ENCODE measurements at places on chromosomes 1 and 21.
A peak's percentile ranks its signal among the peaks of the same experiment; 100 is the strongest.

DNA sequence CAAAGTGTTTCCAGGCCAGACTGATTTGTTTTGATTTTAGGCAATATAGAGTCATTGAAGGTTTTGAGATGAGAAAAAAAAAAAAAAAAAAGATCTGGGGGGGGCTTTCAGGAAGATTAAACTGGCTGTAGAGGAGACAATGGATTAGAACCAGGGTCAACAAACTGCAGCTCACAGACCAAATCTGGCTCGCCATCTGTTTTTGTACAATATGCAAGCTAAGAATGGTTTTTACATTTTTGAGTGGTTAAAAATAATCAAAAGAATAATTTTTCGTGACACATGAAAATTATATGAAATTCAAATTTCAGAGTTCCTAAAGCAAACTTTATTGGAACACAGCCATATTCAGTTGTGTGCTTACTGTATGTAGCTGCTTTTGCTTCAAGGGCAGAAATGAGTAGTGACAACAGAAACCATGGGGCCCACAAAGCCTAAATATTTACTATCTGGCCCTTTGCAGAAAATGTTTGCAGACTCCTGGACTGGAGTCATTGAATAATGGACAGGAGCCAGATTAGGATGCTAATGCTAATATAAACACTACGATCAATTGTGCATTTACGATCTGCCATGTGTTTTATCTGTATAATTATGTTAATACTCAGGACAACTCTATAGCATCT is 375.7 kb upstream of the DAB1 start:
- H3K36me3 ChIP-seq: no peaks in the 10 kb centered on the region
- DNase-seq: no peak
- no peaks in the 10 kb centered on the region for H3K27me3 ChIP-seq
- H3K4me3 ChIP-seq: no peak overlapping the region
- no peak overlapping the region for H3K27ac ChIP-seq

DNA sequence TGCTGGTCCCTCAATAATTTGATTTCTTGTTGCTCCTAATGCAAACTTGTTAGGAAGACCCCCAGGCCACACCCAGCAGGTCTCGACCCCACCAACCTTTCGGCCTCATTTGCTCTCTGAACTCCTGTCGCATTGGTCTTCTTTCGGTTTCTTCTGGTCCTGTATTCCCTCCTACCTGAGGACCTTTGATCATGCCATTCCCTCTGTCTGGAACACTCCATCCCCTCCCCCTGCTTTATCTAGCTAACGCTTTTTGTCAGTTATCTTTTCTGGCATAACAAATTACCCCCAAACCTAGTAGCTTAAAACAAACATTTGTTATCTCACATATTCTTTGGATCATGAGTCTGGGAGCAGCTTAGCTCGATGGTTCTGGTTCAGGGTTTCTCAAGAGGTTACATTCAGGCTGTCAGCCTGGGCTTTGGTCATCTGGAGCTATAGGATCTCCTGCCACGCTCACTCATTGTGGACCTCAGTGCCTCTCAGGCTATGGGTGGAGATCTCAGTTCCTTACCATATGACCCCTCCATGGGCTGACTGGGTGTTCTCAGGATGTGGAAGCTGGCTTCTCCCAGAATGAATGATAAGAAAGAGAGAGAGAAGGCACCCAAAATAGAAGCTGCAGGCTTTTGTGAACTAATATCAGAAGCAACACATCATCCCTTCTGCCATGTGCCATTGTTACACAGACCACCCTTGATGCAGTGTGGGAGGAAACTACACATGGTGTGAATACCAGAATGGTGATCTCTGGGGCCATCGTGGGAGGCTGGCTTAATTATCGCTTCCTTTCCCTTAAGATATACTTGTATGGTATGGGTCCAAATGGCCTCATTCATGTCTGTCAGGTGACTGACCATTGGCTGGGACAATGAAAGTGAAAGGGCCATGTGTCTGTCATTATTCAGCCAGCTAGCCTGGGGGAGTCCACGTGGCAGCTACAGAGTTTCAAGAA is 29.1 kb upstream of the BCAR3 start:
- no peaks in the 10 kb centered on the region for H3K36me3 ChIP-seq
- DNase-seq: no peak
- peaks cover 7% of the 10 kb centered on the region for H3K4me1 ChIP-seq
- H3K27ac ChIP-seq: no peak overlapping the region

DNA sequence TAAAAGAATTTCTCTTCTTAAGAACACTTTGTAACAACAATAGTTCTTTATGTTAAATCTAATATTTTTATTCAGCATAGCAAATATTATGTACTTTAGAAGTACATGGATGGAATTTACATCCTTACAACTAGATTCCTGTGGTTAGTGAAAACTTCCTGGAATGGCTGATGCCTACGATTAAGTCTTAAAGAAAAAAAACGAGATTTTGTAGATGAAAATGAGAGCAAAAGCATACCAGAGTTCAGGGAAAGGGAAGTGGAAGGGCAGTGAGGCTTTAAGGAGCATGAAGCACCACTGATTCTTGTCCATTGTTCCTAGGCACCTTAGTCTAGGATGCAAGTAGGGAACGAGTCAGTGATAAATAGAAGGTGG is 26.7 kb downstream of the CFH start:
- peak overlapping the region; percentile 54 for H3K27ac ChIP-seq
- no peaks in the 10 kb centered on the region for H3K36me3 ChIP-seq
- peaks cover 27% of the 10 kb centered on the region for H3K4me1 ChIP-seq

GRCh38 chr1:168824418-168825065 is 95.5 kb upstream of the DPT start:
- H3K36me3 ChIP-seq: no peaks in the 10 kb centered on the region
- no peaks in the 10 kb centered on the region for H3K27me3 ChIP-seq
- no peak overlapping the region for H3K27ac ChIP-seq
- no peaks in the 10 kb centered on the region for H3K4me1 ChIP-seq
- no peak overlapping the region for H3K4me3 ChIP-seq

- peaks cover 8% of the 10 kb centered on the region for H3K36me3 ChIP-seq
- H3K27ac ChIP-seq: peak overlapping the region; percentile 73
- peaks cover 3% of the 10 kb centered on the region for H3K4me1 ChIP-seq
- no peak for DNase-seq
- no peaks in the 10 kb centered on the region for H3K27me3 ChIP-seq
- H3K4me3 ChIP-seq: no peak overlapping the region
Measured at GRCh38 chr1:155210314-155211104, 2.0 kb downstream of the MTX1 start.

GRCh38 chr1:67189953-67190352 is 23.7 kb downstream of the IL23R start:
- no peak overlapping the region for H3K4me3 ChIP-seq
- no peak for DNase-seq
- no peak overlapping the region for H3K27ac ChIP-seq
- no peaks in the 10 kb centered on the region for H3K4me1 ChIP-seq
- no peaks in the 10 kb centered on the region for H3K27me3 ChIP-seq

- no peaks in the 10 kb centered on the region for H3K27me3 ChIP-seq
- no peak overlapping the region for H3K4me3 ChIP-seq
- no peak overlapping the region for H3K27ac ChIP-seq
- DNase-seq: no peak
- H3K36me3 ChIP-seq: no peaks in the 10 kb centered on the region
- H3K4me1 ChIP-seq: no peaks in the 10 kb centered on the region
Measured at GRCh38 chr1:48718116-48718630, 58.5 kb downstream of the BEND5 start.

DNA sequence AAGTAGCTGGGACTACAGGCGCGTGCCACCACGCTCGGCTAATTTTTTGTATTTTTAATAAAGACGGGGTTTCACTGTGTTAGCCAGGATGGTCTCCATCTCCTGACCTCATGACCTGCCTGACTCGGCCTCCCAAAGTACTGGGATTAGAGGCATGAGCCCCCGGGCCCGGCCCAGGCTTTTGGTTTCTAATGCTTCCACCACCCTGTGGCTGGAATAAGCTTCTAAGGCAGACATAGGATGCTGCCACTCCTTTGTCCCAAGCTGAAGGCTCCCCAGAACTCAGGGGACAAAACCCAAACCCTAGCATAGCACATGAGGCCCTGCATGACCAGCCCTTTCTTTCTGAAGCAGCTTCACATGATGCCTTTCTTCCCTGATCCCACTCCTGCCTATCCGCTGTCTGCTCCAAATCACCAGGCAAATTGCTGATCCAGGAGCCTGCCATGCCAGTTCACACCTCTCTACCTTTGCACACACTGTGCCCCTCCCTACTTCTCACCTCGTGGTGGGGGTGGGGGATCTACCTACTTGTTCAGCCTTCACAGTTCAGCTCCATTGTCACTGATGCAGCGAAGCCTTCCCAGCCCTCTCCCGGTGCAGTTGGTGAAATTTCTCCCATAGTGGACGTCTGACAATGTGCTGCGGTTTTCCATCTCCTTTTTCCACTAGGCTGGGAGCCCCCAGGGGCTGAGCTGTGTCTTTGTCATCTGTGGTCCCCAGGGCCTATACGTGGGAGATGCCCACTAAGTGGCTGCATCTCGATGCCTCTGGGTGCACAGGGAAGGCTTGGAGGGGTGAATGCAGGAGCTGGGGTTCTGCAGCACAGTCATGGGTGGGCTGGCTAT is 6.9 kb downstream of the PTPRU start:
- peaks cover 27% of the 10 kb centered on the region for H3K4me1 ChIP-seq
- H3K4me3 ChIP-seq: no peak overlapping the region
- H3K36me3 ChIP-seq: no peaks in the 10 kb centered on the region

- H3K4me3 ChIP-seq: no peak overlapping the region
- DNase-seq: no peak
- no peaks in the 10 kb centered on the region for H3K27me3 ChIP-seq
- H3K27ac ChIP-seq: no peak overlapping the region
- no peaks in the 10 kb centered on the region for H3K4me1 ChIP-seq
Measured at GRCh38 chr1:17639703-17640340, 100.3 kb downstream of the ARHGEF10L start.

GRCh38 chr1:228807904-228808605 is 72.8 kb downstream of the RHOU start:
- no peak for DNase-seq
- H3K27me3 ChIP-seq: no peaks in the 10 kb centered on the region
- no peak overlapping the region for H3K4me3 ChIP-seq
- no peak overlapping the region for H3K27ac ChIP-seq
- H3K4me1 ChIP-seq: no peaks in the 10 kb centered on the region
- no peaks in the 10 kb centered on the region for H3K36me3 ChIP-seq

DNA sequence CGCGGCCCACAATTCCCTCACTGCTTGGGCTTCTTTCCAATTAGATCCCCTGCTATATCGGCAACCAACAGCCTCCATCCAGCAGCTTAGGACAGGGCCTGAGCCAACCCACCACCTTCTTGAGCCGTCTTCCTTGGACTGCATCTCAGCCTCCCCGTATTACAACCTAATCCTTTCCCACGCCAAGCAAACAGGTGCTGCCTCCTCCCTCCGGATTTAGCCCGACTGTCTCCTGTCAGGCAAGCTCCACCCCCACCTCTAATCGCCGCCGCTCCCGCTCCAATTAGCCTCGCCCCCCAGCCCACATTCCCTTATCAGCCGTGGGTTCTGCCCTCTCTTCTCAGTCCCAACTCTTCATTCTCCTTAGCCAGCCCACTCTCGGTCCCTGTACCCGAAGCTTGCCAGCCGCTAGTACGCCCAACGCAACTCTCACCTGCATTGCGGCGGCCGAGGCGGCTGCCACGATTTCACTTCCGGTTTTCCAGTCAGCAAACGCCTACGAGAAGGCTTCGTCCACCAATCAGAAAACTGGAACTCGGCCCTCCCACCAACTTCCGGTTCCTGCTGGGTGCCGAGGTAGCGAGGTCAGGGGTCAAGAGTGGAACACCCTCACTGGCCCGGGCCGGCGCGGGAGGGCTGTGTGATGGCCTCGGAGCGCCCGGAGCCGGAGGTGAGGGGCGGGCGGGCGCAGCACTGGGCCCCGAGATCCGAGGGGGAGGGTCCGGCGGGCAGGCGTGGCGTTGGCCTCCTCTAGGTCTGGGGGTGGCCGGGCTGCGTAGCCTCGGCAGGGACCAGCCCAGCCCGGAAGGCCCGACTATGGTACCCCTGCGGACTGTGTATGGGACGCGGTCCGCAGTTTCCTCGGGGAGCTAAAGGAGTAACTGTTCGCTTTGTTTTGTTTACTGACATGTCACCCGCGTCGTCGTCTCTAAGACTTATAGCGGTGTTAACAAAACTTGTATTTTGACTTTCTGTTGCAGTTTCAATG is at the start of the genes MED8 and SZT2:
MED8 (minus strand) TSS at position 475 of the 988 bp plus-strand sequence; CDS start at position 439, 36 bp downstream.
SZT2 (plus strand) TSS at position 574 of the 988 bp plus-strand sequence; CDS start at position 644, 70 bp downstream.
- peak within 1 kb of the TSS; percentile 84 for H3K4me3 ChIP-seq
- peak within 1 kb of the TSS; percentile 48 for H3K27ac ChIP-seq
- no peaks in the 10 kb centered on the region for H3K27me3 ChIP-seq
- DNase-seq: peak; percentile 88
- H3K36me3 ChIP-seq: peaks cover 42% of the 10 kb centered on the region
- H3K4me1 ChIP-seq: peaks cover 7% of the 10 kb centered on the region

DNA sequence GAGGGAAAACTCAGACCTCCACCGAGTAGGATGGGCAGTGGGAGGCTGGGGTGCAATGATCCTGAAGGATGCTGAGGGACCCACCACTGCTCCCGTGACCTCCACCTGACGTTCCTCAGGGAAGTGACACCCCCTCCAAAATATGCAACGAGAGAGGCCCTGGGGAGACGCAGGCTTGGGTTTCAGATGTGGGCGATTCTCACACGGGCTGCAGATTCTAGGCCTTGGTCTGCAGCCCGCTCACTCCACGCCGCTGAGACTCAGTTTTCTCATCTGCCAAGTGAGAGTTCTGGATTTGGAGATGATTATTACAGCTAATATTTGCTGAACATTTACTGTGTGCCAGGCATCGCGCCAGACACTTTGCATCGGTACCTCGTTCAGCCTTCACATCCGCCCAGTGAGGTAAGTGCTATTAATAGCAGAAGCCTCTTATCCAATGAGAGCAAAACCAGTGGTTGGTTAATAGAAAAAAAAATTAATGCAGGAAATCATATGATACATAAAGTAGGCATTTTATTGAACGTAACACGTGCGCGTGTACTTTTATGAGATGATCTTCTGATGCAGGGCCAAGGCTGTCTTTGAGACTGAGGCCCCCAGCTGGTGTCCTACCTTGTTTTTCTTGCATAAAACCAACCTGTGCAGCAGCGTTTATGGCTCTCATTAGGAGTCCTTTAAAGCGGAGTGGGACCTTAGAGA is 102.0 kb upstream of the RUNX3 start:
- H3K27me3 ChIP-seq: no peaks in the 10 kb centered on the region
- peaks cover 13% of the 10 kb centered on the region for H3K4me1 ChIP-seq
- no peak for DNase-seq

- H3K36me3 ChIP-seq: no peaks in the 10 kb centered on the region
- no peak for DNase-seq
Measured at GRCh38 chr1:7717748-7718368, 53.2 kb upstream of the VAMP3 start.

GRCh38 chr1:205325334-205325884 is 3.9 kb upstream of the NUAK2 start:
- DNase-seq: no peak
- H3K4me3 ChIP-seq: no peak overlapping the region
- peaks cover 3% of the 10 kb centered on the region for H3K36me3 ChIP-seq
- H3K27me3 ChIP-seq: no peaks in the 10 kb centered on the region

GRCh38 chr1:151832318-151832980 is 847 bp upstream of the RORC start:
- H3K4me1 ChIP-seq: peaks cover 40% of the 10 kb centered on the region
- peak; percentile 78 for DNase-seq
- H3K4me3 ChIP-seq: no peak overlapping the region
- H3K27ac ChIP-seq: no peak overlapping the region
- no peaks in the 10 kb centered on the region for H3K27me3 ChIP-seq

DNA sequence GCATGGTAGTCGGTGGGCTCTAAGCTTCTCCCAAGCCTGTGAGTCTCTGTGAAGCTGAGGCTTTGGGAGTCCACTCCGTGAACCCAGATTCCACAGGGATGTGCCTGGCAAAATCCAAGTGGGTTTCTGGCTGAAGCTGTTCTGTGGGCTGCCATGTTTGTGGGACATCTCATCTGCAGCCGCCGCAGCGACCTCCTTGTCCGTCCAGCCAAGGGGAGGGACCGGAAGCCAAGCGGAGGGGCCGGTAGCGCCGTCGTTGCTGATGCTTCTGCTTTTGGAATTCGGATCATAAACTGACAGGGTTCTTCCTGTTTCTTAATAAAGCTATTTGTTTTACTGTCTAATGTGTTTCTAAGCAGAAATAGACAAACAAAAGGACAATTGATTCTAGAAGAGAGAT is 13.3 kb downstream of the KIF26B start:
- no peaks in the 10 kb centered on the region for H3K36me3 ChIP-seq
- no peak overlapping the region for H3K27ac ChIP-seq
- no peaks in the 10 kb centered on the region for H3K4me1 ChIP-seq

Measured in RWPE2 (cell line).